ENCODE measurements at places on chromosomes 1 and 21.

DNA sequence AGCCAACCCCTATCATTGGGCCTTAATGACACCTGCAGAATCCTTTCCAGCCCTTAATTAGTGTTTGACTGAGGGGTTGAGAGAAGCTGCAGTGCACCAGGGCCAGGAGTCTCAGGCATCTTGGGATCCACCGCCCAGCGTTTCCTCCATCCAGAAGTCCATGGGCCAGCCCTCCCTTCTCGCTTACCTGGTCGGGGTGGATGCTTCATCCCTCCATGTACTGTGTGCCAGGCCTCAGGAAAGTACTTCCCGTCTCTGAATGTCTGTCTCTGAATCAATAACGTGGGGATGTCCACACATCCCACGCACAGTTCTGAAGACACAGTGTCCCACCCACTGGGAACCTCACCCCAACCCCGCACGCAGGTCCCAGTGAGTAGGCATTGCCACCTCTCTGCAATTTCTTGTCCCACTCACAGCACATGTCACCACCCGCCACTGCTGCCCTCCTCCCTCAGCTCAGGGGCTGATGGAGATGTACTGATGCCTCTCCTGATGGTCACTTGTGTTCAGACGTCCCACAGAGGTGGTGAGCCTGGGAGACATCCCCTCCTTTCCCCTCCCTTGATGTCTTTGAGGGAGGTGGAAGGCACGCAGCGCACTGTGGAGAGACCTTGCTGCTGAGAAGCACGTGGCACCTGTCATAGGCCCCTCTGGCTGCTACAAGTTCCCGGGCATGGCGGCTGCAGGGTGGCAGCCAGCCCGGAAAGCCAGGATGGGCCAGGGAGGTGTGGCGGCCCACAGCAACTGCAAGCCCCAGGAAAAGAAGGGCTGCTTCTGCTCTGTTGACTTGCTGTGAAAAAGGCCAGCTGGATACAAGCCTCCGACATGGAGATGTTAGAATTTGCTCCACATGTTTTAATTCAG, 29.4 kb upstream of the PRSS38 start:
- no peak for DNase-seq

DNA sequence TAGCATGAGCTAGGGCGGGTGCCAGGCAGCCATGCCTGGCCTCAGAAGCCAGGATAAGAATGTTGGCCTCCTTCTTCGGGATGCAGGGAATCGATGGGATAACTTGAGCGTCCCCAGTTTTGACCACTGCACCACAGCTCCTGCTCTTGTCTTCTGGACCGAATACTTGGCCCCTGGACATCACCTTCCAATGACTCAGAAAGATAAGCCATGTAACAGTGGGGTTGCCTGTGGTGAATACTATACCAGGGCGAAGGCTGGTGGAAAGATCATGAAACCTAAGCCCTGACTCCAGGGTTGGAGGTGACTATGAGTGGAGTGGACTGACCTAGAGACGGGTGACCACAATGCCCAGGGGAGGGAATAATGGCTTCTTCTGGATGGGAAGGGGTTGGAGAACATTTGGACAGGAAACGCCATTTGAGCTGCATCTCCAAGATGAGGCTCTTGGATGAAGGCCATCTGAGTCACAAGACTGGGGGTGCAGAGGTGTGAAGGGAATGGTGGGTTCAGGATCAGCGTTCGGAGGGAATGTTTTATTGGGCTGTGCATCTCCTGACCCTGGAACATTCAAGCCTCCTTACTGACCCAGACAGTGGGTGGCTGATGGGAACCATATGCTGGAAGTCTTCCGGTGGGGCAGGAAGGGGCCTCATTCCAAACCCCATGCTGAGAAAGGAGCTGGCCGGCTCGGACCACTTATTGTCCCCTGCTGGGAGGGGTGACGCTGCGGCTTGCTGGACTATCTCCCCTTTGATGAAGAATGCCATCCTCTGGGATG, 18.5 kb upstream of the KCNE2 start:
- no peak for DNase-seq

GRCh38 chr21:34702341-34703170, 33.8 kb downstream of the CLIC6 start:
- DNase-seq, result no peak

DNA sequence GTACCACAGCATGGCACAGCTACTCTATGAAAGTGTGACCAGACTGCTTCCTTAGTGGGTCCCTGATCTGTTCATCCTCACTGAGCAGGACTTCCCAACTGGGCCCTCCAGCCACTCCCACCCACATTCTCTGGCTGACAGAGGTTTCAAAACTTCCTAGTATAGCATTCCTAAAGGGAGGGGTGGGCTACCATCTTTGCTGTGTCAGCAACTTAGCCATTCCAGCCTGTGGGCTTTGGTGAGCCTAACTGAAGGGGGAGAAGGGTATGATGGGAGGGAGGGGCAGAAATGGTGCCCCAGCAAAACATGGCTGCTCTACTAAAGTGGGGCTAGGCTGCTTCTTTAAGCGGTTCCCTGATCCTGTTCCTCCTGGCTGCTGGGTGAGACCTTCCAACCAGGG, 265.2 kb upstream of the ADGRL4 start:
- DNase-seq, result no peak

GRCh38 chr1:169868978-169869377, 24.7 kb downstream of the SCYL3 start:
- no peak for DNase-seq

GRCh38 chr1:75671708-75672107, 52.8 kb upstream of the ACADM start:
- no peak for DNase-seq

GRCh38 chr1:105083611-105084010, 1333.9 kb downstream of the AMY1C start:
- no peak for DNase-seq

DNA sequence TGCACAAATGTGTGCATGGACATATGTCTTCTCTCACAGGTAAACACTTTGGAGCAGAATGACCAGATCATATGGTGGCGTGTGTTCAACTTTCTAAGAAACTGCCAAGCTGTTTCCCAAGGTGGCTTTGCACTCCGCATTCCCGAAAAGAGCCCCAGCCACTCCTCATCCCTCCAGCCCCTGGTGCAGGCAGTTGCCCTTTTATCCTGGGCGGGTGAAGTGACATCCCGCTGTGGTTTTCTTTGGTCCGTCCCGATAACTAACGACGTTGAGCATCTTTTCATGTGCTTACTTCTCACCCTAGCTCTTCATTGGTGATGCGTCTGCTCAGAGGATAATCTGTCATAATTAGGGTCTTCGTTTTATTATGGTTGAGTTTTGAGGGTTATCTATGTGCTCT, 612.5 kb downstream of the MATN1 start:
- no peak for DNase-seq
